ENCODE measurements at places on chromosomes 7 and 10.
A peak's percentile ranks its signal among the peaks of the same experiment; 100 is the strongest.

GRCh38 chr7:56447864-56448693 lies 331.9 kb upstream of the NUPR2 start:
- no peak for DNase-seq

DNA sequence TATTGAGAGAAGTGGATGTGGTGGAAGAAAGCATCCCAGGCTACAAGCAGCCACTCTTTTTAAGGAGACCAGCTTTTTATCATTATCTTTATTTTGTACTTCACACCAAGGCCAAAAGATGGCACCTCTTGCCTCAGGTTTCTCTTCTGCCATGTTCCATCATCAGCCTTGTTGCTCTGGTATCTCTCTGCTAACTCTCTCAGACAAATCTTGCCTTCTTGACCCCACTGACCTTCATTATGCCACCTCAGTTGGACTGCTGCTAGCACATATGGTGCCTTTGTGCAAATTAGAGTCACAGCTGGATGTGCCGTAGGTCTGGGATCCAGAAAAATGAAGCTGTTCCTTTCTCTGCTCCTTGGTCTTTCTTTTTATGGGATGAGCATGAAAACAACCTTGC lies 47.1 kb upstream of the DYNC1I1 start:
- DNase-seq, result no peak

GRCh38 chr10:119030421-119031250 lies 1.1 kb downstream of the NANOS1 start:
- DNase-seq, result no peak

DNA sequence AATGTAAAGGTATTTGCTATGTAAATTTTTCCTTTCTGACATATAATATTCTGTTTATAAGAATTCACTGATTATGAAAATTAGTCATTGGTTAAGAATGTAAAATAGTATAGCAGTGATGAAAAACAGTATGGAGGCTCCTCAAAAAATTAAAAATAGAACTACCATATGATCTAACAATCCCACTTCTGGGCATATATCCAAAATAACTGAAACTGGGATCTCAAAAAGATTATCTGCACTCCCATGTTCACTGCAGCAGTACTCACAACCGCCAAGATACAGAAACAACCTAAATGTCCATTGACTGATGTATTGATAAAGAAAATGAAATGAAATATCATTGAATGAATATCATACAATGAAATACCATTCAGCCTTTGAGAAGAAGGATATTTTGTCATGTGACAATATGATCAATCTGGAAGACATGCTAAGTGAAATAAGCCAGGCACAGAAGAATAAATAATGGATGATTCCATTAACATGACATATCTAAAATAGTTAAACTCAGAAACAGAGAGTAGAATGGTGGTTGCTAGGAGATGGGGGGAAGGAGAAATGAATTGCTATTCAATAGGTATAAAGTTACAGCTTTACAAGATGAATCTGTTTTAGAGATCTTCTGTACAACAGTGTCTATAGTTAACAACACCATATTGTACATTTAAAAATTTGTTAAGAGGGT lies 14.0 kb downstream of the C10orf88 start:
- no peak for DNase-seq

DNA sequence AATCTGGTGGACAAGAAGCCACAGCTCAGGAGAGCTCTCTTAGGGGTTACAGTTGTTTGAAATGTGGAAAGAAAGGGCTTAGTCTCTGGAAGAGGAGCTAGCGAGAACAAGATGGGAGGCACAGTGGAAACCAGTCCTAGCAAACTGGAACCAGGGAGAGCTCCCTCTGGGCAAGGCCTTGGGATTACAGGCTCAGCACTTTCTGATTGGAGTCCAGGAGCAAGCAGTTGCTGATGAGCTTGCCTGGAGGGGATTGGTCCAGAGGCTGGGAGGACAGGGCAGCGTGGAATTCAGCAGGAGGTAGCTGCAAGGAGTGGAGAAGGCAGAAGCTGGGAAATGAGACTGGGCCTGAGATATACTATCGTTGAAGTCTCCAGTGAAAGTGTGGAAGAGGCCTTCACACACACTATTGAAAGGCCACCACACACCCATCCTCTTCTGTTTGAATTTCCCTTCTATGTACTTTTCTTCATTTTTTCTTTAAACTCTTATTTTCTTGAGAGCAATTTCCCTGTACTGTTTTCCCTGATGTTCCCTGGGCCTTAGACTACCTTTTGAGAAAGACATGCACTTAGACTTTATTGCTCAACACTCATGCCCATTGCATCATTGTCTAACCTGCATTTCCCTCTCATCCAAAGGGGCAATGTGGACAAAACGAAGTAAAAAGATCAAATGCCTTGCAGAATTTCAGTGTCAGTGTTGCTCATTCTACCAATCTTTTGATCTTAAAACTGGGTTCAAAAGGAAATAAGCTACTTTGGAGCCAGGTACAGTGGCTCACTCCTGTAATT lies 57.8 kb upstream of the LANCL2 start:
- DNase-seq, result no peak

DNA sequence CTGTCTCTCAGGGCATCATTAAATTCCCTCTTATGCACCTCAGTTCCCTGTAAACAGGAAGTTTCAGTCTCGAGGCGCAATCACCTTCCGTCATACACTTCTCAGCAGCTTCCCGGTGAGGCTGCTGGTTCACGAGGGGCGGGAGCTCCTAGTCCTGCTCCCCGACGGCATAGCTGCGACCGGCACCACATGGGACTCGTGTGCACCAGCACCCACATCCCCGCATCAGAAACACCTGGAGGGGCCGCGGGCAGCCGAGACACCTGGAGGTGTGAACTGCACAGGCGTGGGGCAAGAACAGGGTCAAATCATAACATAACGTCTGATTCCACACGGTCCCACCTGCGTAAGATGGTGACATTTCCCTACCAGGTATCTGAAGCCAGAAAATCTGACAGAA lies 52.7 kb downstream of the DIP2C start:
- DNase-seq, result no peak

GRCh38 chr7:23356726-23357125 lies 57.6 kb downstream of the MALSU1 start:
- no peak for DNase-seq

DNA sequence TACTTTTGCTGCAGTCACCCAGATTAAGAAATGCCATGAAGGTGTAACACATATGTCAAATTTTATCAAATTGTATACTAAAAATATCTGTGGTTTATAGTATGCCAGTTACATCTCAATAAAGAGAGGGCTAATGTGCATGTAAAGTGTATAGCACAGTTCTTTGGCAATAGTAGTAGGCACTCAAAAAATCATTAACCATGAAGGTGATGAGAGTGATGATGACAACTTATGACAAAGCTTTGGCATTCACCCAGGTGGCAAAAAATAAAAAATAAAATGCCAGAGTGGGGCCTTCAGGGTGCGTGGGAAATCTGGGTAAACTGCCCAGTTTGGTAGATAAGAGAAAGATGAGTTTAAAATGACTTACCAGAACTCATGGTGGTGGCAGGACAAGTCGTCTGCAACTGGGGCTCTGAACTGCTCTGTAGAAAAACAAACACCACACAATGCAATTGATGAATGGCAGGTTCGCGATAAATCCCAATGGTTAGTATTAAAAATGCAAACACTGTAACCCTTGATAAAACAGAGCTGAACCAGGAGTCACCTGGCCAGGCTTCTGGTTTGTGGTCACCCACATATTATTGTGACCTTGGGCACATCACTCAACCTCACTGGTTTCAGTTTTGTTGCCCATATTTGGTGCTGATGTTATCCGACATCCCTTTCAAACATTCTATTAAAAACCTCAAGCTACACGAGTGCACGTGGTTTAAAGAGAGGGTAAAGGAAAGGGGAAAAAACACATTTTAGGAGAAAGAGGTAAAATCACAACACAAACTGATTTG lies 120.2 kb downstream of the SORBS1 start:
- no peak for DNase-seq

GRCh38 chr10:131972474-131973071 lies 9.2 kb downstream of the BNIP3 start:
- no peak for DNase-seq

DNA sequence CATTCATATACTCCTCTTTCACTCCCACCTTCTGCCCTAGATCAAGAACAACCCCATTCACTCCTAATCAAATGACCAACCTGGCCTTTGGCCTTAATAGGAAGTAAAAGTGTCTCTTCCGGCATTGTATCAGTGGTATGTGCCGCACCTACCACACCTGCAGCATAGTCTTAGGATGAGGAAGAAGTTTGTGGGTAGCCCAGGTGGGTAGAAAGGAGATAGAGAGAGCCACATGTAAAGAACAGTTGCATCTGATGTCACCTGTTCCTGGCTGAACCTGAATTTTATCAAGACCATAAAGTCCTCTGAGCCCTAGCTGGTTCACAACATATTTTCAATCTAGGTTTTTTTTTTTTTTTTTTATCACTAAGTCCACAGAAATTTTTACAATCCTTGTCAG lies 55.5 kb upstream of the PTPN12 start:
- no peak for DNase-seq

- DNase-seq, result no peak
Measured at GRCh38 chr10:50392426-50392825, 141.1 kb upstream of the ASAH2 start.

GRCh38 chr10:58262766-58263165 lies 4.9 kb downstream of the IPMK start:
- DNase-seq, result no peak

DNA sequence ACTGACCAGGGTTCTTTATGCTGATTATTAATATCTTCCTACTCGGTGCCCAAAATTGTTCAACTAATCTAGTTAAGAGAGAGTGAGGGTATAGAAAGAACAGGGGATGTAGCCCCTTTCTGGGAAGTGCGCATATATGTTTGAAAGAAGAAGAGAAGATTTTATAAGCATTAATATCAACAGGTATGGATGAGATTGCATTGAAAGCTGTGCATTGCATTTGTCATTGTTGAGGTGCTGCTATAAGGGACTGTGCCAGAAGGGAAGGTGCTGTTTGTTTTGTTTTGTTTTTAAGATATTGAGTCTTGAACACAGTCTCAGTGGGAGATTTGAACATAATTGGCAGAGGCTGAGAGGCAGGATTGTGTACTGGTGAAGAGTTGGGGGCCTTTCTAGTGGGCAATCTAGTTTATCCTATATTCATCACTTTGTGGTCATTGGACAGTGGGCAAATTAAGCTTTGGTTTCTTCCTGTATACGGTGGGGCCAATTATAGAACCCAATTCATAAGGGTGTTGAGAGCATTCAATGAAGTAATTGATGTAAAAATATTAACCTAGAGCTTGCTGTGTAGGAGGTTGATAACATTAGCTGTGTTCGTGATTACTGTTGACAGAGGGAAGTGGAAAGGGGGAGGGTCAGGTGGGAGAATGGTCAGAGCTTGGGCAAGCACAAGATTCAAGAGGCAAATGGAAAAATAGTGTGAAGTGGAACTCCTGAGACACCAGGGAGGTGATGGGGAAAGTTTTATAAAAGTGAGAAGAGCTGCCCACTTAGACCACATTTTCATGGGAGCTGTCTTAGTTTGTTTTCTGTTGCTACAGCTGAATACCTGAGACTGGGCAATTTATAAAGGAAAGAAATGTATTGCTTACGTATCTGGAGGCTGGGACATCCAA lies 19.9 kb upstream of the PCGF5 start:
- DNase-seq, result no peak

DNA sequence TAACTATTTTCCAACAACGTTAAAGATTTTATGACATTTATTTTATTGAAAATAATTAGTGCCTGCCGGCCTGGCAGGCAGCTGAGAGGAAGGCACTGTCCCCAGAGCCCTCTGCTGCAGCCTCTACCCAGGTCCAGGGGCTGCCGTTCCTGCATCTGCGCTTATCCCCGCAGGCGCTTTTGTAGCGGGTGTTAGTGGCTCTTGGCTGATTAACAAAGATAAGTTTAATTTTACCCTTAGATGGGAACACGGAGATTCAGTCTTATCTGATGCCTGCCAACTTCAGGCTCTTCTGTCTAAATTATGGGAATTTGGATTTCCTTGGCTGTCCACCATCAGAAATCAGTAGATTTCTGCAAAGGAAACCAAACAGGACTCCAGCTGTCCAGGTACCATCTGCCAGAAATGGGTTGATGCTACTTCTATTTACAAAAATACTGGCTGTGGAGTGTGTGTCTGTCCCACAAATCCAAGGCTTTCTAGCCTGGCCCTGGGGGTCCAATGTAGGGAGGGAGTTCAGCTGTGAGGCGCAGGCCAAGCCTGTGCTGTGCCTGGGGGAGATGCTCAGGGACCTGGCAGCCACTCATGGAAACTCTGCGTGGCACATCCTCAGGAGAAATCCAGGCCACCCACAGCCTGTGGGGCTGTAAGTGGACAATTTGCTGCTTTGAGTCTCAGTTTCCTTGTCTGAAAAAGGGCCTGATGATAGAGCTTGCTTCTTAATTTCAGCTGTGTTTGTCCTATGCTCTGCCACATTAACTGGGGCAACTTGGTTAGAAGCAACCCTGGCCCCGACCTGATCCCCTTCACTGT lies 62.0 kb upstream of the IGFBP3 start:
- no peak for DNase-seq

- no peak for DNase-seq
Measured at GRCh38 chr7:127873151-127873550, 158.1 kb downstream of the LRRC4 start.

- DNase-seq, result peak; percentile 5
Measured at GRCh38 chr7:131244259-131244852, 83.3 kb upstream of the MKLN1 start.

- no peak for DNase-seq
Measured at GRCh38 chr10:126596472-126597016, 73.9 kb downstream of the C10orf90 start.

- DNase-seq, result no peak
Measured at GRCh38 chr7:30038196-30038980, 10.2 kb downstream of the PLEKHA8 start.

GRCh38 chr7:116180302-116180701 lies 30.0 kb upstream of the TES start:
- DNase-seq, result no peak

- DNase-seq, result no peak
Measured at GRCh38 chr7:15832996-15833395, 146.5 kb upstream of the MEOX2 start.

DNA sequence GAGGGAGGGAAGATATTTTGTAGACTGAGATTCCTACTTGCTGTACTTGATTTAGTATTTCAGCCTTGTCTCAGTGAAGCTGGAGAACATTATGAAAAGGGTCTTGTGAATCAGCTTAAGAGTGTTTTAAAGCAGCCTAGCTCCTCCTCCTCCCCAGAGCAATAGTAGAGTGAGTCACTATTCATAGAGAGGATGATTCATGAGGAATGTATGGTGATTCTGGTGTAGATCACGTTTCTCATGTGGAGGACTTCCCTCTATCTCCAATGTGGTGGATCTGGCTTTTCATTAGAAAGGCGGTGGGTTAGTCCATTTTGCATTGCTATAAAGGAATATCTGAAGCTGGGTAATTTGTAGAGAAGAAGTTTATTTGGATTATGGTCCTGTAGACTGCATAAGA lies 340.1 kb upstream of the CHRM2 start:
- peak; percentile 0 for DNase-seq

GRCh38 chr10:154348-154747 lies 19.1 kb downstream of the ZMYND11 start:
- no peak for DNase-seq

DNA sequence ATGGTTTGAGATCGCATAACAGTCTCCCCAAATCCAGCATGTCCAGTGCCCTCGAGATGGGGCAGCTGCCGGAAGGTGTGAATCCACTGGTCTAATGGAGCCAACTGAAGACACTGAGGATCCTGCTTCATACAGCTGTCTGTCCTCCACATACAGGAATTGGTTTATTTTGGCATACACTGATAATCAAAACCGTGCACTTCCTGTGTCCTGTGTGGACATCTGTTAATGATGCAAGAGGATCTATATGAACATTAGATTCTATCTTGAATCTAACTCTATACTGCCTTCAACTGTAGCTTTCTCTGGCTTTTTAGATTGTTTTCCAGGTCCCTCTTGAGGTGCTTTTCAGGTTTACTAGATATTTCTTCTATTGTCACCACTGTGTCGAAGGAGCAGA lies 3.0 kb upstream of the JAZF1 start:
- no peak for DNase-seq
